Activated CD8-positive, alpha-beta memory T cell treated with anti-CD3 and anti-CD28 coated beads, Interleukin-2, amount 10 ng/mL, durations not matched to agents 7 days and 5 days (primary cell): ENCODE measurements at places on chromosomes 6 and 20. TPM values are rescaled to one million over a fixed set of nuclear protein-coding genes. Genes with fewer than 3 reads are reported as not detected.
A peak's percentile ranks its signal among the peaks of the same experiment; 100 is the strongest.

GRCh38 chr20:5784735-5785134 is 34.5 kb downstream of the SHLD1 start:
- peaks cover 10% of the 10 kb centered on the region for H3K36me3 ChIP-seq
- DNase-seq = no peak
- H3K4me1 ChIP-seq = peaks cover 13% of the 10 kb centered on the region
- no peak overlapping the region for H3K4me3 ChIP-seq

Gene EYA2
- not detected for total RNA-seq

Gene PHF20
- total RNA-seq = 52.4 TPM

DNA sequence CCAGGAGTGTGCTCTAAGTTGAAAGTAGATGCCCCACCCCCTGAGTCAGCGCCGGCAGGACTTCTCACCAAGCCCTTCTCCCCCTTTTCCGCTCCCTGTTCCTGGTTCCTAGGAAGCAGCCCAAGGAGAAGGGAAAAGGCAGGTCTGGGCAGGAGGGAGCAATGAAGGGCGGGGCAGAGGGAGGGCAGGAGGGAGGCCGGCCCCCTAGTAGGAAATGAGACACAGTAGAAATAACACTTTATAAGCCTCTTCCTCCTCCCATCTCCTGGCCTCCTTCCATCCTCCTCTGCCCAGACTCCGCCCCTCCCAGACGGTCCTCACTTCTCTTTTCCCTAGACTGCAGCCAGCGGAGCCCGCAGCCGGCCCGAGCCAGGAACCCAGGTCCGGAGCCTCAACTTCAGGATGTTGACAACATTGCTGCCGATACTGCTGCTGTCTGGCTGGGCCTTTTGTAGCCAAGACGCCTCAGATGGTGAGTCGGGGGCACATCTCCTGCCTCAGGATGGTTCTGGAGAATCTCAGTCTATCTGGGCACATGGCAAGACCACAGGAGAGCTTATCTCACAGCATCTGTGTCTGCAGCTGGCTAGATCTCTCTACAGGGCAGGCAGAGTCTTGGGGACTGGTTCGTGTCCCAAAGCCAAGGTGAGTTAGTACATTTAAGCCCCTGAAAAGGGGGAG is at the start of gene PROCR:
PROCR (plus strand) TSS at position 320 of the 681 bp plus-strand sequence; CDS start at position 403, 83 bp downstream.
- peak; percentile 44 for DNase-seq
- H3K27me3 ChIP-seq = no peaks in the 10 kb centered on the region
- peak within 1 kb of the TSS; percentile 72 for H3K4me3 ChIP-seq
- peaks cover 2% of the 10 kb centered on the region for H3K36me3 ChIP-seq

DNA sequence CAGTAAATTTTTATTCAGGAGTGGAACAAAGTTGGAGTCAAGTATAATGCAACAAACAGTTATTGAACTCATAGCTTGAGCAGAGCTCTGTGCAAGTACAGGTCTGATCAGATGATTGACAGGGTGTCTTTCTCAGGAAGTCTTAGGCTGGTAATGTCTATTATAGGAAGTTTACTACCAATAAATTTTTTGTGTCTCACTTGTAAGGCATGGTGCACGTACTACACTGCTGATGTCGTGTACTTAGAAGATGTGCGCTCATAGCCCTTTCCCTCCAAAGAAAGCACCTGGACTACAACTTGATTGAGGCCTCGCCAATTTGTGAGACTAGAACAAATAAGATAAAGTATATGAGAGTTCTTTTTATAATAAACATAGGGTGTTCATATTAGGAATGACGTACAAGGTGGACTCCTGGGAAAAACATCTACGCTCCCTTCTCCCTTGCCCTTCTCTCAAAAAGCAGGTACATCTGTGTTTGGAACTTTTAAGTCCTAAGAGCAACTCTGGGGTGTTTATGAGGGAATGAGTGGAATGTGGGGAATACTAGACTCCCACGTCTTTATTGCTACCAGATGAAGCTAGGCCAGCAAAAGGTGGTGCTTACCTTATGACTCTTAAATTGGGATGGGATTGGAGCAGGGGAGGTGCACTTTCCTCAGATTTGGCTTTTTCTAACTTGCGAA is 1.5 kb downstream of the NDUFAF5 start:
- H3K27me3 ChIP-seq = no peaks in the 10 kb centered on the region
- H3K4me1 ChIP-seq = peaks cover 37% of the 10 kb centered on the region
- peak overlapping the region; percentile 89 for H3K4me3 ChIP-seq
- DNase-seq = no peak
- H3K36me3 ChIP-seq = peaks cover 40% of the 10 kb centered on the region

Gene FRK
- 0.09 TPM for total RNA-seq

GRCh38 chr6:145169726-145170224 is 565.5 kb downstream of the EPM2A start:
- no peak overlapping the region for H3K4me3 ChIP-seq
- H3K4me1 ChIP-seq = no peaks in the 10 kb centered on the region
- peaks cover 7% of the 10 kb centered on the region for H3K27me3 ChIP-seq
- no peak for DNase-seq

DNA sequence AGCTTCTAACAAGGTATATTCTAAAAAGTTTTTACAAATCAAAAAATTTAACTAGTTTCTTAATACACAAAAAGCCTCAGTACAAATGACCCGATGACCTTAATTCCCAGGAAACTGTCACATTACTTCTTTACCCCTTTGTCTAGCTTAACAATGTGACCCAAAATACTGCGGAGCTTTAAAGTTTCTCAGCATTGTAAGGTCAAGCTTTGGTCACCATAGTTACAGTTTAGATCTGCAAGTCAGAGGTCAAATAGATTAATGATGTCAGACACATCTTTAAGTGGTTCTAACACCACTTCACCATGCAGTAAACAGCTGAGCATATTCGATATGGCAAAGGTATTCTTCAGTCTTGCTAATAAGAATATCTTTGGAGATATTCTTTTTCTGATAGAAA is 36.8 kb upstream of the FLRT3 start:
- H3K4me3 ChIP-seq = no peak overlapping the region
- DNase-seq = no peak
- H3K27me3 ChIP-seq = no peaks in the 10 kb centered on the region

Gene REV3L
- total RNA-seq = 23.7 TPM

Gene FLRT3
- total RNA-seq = not detected

Gene INSM1
- total RNA-seq = 0.12 TPM

Gene PKIB
- 0.47 TPM for total RNA-seq

DNA sequence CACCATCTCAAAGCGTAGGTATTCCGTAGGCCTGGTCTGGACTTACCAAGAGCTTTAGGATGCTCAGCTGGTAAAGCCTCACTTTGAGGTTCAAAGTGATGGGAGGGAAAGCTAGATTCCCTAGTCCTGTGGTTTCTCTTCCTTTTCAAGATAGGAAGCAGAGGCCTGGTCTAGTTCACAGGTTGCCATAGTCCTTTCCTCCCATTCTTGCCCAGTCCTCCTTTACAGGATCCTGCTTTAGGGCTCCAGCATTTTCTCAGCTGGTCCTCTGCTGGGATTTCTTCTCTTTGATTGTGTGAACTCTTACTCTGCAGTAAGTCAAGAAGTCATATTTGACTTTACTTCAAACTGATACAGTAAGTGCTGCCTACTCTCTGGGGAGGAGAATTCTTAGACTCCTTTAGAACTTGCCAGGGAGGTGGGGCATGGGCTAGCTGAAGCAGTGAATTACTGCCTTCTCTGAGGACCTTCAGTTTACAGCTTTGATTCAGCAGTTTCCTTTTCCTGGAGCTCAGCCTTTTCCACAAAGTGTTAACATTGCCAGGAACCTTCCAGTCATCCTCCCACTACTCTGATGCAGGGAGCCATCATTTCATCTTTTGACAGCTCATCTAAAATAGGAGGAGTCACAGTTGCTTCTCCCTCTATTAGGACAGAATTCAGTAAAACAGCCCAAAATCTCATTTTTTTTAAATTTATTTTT is 42.8 kb upstream of the PLCG1 start:
- H3K27me3 ChIP-seq = no peaks in the 10 kb centered on the region
- DNase-seq = no peak
- peaks cover 5% of the 10 kb centered on the region for H3K4me1 ChIP-seq

Gene SLC17A4
- not detected for total RNA-seq

Gene LAMP5
- total RNA-seq = not detected

DNA sequence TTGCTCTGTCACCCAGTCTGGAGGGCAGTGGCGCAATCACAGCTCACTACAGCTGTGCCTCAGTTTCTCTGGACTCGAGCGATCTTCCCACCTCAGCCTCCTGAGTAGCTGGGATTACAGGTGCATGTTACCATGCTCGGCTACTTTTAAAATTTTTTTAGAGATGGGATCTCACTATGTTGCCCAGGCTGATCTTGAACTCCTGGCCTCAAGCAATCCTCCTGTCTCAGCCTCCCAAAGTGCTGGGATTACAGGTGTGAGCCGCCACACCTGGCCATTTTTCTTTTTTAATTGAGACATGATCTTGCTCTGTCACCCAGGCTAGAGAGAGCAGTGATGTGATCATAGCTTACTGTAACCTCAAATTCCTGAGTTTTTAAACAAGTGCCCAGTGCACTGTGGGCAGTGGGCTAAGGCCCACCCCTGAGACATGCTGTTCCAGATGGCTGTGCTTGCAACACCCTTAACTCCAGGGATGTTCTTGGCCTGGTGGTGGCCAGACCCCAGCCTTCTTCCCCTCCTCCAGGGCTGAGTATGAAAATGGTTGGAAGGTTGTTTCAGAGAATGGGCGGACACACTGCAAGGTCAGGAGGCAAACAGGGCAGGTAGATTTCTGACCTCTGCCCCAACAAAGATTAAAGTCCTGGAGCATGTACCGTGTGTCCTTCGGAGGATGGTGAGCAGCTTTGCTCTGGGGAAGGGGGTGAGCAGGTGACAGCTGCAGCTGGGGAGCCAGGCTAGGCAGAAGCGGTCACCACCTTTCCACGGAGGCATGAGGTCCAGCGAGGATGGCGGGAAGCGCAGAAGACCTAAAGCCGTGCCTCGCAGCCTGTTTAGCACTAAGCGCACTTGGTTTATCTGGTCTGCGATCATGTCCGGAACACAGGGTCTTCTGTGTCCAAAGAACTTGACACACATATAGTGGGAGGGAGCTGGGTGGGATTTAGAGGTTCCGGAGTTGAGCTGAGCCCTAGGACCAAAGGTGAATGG is 1.4 kb upstream of the FAM83C start:
- H3K4me3 ChIP-seq = no peak overlapping the region
- no peak overlapping the region for H3K27ac ChIP-seq
- H3K4me1 ChIP-seq = peaks cover 2% of the 10 kb centered on the region
- no peaks in the 10 kb centered on the region for H3K36me3 ChIP-seq
- DNase-seq = no peak
- H3K27me3 ChIP-seq = peaks cover 10% of the 10 kb centered on the region

Gene HEY2
- total RNA-seq = not detected

GRCh38 chr20:23289724-23290395 is 60.7 kb upstream of the NXT1 start:
- H3K27ac ChIP-seq = no peak overlapping the region
- no peak overlapping the region for H3K4me3 ChIP-seq
- H3K4me1 ChIP-seq = no peaks in the 10 kb centered on the region
- no peaks in the 10 kb centered on the region for H3K36me3 ChIP-seq

Gene GPLD1
- 0.58 TPM for total RNA-seq
